ENCODE measurements at places on chromosomes 4 and X.

- no peak for DNase-seq
Measured at GRCh38 chr4:173170182-173170778, 1.7 kb downstream of the GALNT7 start.

GRCh38 chr4:152786627-152787026 is 6.9 kb downstream of the ARFIP1 start:
- DNase-seq, result no peak

GRCh38 chrX:141832247-141832646 is 5.9 kb upstream of the MAGEC3 start:
- no peak for DNase-seq

- no peak for DNase-seq
Measured at GRCh38 chr4:149409146-149409545, 406.5 kb downstream of the IQCM start.

DNA sequence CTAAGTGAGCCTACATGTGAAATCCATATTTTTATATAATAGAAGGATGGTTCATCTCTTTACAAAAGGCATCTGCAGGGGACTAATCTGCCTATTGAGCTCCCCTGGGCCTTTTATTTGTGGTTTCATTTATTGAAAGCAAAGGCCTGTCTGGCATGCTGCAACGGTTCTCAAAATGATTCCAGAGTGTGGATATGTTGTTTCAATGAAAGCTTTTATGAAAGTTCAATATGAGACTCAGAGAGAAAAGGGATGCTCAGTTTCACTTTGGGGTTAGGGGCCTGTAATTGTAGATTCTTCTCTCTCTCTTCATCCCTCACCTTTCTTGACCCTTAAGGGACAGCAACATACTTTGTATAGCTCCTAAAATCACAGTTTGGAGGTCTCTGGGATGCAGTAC is 204.2 kb upstream of the CASK start:
- no peak for DNase-seq

- no peak for DNase-seq
Measured at GRCh38 chr4:15682242-15683142, 865 bp downstream of the FAM200B start.

DNA sequence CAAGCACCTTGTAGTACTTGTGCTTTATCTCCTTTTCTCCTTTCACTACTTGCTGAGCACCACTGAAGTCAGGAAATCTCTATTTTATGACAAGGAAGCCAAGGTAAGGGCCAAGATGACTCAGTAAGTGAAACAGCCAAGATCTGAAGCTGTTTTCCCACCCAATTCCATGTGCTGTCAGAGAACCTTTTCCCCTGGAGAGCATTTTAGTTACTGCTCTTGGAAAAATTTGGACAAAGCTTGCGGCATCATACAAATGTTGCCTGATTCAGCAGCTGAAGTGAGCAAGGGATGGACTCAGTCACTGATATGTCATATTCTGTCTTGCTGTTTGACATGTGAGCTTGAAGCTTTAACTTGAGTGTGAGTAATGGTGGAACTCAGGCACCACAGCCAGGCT is 391.4 kb downstream of the RAB28 start:
- DNase-seq, result no peak

- no peak for DNase-seq
Measured at GRCh38 chrX:78377186-78377585, 49.8 kb upstream of the CYSLTR1 start.

DNA sequence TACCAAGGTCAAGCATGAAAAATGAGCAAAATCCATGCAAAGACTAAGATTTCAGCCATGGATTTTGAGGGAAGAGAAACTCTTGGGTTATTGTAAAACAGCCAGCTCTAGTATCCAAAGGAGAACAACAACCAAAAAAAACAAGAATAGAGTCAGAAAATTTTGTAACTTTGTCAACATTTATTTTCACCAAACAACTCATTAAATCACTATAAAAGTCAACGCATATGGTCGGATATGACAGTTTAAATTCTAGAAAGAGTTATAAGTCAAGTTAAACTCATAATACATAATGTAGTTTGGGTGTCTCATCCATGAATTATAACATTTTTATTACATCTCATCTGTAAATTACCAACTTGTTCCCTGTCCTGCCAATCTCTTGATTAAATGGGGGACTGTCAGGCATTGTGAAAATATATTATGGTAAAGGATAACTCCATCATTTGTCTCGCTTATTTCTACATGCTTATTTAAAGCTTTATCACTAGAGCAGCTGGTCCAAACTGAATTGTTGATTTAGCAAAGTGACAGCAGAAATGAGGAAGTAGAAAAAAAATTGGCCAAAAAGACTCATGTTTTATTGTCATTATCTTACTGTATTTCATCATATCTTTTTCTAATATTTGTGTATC is 224.8 kb upstream of the NOCT start:
- no peak for DNase-seq

DNA sequence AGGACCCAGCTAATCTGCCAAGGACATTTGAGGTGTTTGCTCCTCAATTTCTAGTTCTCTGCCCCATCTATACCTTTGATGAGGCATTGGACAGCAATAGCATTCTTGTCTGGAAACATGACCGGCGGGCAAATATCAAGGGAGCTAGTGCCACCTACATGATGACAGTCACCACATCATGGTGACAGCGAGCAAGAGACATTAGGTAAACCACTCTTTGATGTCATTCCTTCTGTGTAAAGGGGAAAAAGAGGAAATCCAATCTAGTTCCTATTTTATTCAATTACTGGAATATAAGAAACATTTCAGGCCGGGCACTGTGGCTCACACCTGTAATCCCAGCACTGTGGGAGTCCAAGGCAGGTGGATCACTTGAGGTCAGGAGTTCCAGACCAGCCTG is 20.7 kb upstream of the IL13RA1 start:
- DNase-seq, result no peak

GRCh38 chrX:70907900-70908299 is 611 bp downstream of the TEX11 start:
- DNase-seq, result no peak

DNA sequence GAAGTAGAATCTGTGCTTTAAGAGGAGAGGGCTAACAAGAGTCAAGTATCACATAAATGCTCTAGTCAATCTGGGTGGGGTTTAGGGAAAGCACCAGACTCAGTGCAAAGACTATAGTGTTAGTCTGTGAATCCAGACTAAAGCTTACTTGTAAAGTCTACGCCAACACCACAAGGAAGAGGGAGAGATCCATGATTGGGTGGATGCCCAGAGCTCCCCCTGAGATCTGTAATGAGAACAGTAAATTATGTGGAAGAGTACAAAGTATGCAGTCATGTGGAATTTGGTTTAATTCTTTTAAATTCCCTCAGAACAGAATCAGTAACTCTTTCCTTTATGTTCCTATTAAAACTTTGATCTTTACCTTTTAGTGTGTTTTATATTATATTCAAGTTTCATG is 354.7 kb upstream of the SPANXN4 start:
- no peak for DNase-seq

DNA sequence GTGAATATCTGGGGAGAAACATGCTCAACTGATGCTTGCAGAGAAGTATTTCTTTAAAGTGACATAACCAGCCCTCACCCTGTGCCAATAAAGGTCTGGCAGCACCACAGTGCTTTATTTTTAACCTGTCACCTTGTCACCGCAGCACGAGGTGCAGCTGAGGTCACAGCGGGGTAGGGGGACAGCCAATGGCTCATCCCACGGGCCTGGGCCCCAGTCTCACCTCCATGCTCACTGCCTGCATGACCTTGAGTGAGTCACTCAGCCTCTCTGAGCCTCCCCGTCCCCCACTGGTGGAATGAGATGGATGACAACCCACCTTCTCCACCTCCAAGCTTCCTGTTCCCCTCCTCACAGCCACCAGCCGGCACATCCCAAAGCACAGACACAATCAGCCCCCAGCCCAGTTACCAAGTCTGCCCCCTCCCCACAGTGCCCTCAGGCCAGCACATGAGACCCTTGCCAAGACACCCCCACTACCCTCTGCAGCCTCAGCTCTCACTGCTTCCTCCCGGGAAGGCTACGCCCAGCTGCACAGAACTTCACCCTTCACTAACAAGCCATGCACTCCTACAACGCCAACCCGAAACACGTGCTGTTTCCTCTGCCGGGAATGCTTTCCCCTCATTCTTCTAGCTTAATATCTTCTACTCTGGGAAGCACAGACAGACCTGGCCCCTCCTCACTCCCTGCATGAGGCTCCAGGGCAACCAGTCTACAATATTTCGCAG is 24.9 kb upstream of the MAN2B2 start:
- DNase-seq, result no peak

DNA sequence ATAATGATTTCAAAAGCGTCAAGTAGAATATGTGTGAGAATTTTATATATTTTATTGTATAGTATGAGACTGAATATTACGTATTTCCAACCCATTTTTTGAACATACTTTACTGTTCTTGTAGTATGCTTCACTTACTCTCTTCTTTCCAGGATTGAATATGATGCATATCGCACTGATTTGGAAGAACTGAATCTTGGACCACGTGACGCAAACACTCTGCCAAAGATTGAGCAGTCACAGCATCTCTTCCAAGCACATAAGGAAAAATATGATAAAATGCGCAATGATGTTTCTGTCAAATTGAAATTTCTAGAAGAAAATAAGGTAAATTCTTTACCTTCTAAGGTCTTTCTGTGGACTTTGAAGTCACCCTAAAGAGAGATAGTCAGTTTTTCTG is 48.1 kb upstream of the FHDC1 start:
- no peak for DNase-seq

GRCh38 chr4:74904509-74905065 is 28.3 kb upstream of the PARM1 start:
- no peak for DNase-seq

DNA sequence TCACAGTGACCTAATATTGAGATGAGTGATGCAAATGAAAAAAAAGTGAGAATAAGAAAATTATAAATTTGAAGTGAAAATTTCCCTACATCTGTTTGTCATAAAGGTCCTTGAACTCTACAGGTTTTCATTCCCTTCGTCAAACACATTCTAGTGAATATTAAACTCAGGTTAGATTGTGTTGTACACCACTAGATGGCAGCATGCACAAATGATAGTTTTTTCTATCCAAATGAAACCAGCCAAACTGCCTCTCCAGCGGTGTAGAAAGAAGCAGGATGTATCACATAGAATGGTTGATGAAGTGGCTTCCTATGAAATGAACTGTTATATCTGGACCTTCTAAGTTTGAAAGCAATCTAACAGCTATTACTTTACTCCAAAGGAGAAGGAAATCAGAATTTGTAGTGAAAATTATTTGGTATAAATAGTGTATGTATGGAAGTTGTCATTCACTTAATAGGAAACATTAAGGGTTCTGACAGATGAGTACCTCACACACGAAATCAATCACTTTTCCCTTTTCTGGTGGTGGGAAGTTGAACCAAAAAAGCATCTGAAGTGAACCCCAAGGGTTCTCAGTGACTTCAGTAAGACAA is 382.7 kb downstream of the UNC5C start:
- no peak for DNase-seq

GRCh38 chr4:121242188-121242750 is 78.1 kb upstream of the TNIP3 start:
- DNase-seq, result no peak

DNA sequence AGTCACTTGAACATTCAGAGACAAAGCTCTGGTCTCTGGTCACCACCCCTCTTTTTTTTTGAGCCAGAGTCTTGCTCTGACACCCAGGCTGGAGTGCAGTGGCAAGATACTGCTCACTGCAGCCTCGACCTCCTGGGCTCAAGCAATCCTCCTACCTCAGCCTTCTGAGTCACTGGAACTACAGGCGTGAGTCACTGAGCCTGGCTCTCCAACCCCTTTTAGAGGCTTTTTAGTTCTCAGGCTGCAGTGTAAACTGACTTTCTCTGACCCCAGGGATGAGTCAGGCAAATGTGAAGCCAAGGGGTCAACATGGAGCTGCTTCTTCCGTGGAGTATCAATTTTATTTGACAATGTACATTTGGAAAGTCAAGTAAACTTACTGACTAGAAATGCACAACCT is 229.2 kb downstream of the PTTG2 start:
- no peak for DNase-seq

GRCh38 chr4:78250500-78250899 is 193.4 kb downstream of the FRAS1 start:
- DNase-seq, result no peak

GRCh38 chr4:118373614-118374255 is 20.9 kb upstream of the PRSS12 start:
- no peak for DNase-seq
